ENCODE measurements at places on chromosomes 13 and 19.

DNA sequence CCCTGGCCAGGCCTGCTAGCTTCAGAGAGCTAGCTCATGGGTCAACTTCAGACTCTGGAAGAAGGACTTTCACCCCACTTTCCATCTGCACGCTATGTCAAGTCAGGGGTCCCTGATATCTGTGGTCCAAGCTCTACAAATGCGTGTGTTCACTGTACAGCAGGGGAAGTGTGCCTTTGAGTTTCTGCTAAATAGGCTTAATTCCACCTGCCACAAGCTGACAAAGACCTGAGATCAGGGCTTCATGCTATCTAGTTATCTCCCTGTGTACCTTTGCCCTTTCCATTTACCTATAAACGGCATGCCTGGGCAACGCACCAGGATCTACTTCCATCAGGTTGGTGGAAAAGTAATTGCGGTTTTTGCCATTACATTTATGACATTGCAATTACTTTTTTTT is 10.7 kb upstream of the SULT2A1 start:
- no peak for DNase-seq

DNA sequence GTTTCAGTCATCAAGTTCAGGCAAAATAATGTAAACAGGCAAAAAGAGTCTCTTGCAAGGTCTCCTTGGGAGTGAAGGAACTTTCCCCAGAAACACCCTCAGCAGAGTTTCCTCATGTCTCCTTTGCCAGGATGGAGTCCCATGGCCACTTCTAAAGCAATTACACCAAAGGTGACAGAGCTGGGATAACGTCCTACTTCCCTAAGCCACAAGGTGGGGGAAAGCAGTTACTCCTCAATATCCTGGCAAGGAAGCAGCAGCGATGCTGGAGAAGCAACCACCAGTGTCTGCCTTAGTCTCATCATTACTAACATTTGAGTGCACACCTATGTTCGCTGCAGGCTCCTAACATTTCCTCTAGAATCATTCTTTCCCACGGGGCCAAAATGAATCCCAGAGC is 88.6 kb downstream of the UBL3 start:
- DNase-seq, result no peak

DNA sequence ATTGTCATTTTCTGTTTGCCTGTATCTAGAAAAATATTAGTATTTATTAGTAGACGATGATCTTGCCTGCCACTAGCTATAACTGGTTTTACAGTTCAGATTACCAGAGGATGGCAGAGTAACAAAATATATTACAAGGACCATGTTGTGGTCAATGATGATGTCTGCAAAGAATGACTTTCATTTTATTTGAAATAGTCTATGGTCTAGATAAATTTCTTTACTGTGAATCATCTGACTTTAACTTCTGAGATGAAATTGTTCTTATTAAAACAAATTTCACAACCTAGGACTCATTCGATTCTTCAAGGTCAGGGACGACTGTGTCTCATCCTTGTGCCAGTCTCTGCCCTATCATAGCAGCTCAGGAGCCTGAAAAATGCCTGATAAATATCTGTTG is 637.8 kb upstream of the KLF12 start:
- DNase-seq, result no peak

- DNase-seq, result no peak
These were observed 8.8 kb downstream of the GPC6 start for GRCh38 chr13:93235258-93236015.

- DNase-seq, result no peak
These were observed 2.6 kb upstream of the MCEMP1 start for GRCh38 chr19:7674010-7675005.

DNA sequence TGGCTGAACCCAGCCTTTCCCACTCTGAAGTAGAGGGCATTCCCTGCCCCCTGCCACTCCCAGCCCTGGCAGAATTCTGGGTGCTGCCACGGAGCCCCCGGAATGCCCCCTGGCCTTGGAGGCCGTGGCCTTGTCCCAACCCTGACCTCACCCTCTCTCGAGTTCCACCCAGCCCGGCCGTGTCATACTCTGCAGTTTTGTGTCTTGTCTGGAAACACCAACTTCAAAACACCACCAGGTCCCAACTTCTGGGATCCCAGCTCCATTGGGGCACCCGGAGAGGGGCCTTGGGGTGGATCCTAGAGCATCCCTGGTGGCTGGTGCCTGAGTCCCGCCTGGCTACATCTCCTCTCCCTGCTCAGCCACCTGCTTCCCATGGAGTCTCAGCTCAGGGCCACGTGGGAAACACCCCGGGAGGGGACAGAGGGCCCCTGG is 81.4 kb upstream of the MCF2L start:
- no peak for DNase-seq

GRCh38 chr19:2167896-2168618 is 4.3 kb downstream of the DOT1L start:
- DNase-seq, result no peak

GRCh38 chr13:89212186-89212585 is 1541.0 kb downstream of the SLITRK5 start:
- no peak for DNase-seq

- DNase-seq, result no peak
These were observed 47.1 kb downstream of the USPL1 start for GRCh38 chr13:30664689-30665275.

DNA sequence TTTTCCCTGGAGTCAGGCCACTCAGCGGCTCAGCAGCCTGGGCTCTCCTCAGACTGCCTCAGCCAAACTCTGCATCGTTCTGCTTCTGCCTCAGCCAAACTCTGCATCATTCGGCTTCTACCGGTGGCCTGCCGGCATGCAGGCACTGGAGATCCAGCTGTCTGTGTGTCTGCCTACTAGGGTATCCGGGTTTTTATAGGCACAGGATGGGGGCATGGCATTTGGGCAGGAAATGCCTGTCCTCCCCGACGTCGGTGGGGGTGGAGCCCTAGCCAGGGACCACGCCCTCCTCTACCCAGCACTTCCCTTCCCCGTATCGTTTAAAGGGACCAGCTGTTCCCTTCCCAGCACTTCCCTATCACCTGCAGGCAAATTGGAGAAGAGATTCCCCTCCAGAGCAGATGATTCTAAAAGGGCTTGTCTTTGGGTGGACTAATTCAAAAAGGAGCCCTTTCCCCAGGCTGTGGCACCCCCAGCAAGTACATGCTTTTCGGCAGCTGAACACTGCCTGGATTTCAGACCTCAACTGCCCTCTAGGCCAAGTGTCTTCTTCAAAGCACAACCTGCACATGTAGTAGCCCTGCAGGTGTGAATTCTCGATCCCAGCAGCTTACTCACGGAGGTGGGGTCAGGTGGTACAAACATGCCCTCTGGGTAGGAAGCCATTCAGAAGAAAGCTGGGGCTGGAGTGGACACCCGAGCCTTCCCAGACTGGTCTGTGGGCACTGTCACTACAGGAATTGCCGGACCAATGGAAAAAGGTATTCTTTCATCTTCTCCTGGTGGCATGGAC is 25.4 kb upstream of the GPR12 start:
- no peak for DNase-seq
